ENCODE measurements at places on chromosomes 6 and 20.

GRCh38 chr6:14276667-14277404 is 159.3 kb downstream of the CD83 start:
- DNase-seq = no peak

DNA sequence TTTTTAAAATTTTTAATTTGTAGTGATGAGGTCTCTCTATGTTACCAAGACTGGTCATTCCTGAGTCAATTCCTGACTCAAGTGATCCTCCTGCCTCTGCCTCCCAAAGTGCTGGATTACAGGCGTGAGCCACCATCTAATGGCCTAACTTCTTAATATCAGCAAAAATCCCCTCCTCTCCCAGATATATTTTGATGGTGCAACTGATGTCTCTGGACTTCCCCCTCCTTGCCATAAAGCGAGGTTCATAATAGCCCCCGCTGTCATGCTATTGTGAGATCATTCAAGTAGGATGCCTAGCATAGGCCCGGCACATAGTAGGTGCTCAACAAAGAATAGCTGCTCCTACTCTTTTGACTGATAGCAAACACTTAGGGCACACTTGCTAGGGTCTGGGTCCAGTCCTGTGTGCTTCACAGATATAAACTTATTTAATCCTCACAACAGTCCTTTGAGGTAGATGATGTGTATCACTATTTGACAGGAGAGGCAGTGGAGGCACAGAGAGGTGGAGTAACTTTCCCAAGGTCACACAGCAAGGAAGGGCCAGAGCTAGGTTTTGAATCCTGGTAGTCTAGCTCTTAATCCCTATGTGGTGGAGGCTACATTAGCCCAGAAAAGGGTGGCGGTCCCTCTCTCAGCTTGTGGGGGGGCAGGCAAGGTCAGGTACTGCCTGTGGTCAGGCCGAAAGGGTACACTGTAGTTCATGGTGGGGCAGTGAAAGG is 14.6 kb downstream of the SRC start:
- DNase-seq = no peak

- no peak for DNase-seq
Observed at GRCh38 chr6:3457710-3458602, 1.1 kb upstream of the SLC22A23 start.

DNA sequence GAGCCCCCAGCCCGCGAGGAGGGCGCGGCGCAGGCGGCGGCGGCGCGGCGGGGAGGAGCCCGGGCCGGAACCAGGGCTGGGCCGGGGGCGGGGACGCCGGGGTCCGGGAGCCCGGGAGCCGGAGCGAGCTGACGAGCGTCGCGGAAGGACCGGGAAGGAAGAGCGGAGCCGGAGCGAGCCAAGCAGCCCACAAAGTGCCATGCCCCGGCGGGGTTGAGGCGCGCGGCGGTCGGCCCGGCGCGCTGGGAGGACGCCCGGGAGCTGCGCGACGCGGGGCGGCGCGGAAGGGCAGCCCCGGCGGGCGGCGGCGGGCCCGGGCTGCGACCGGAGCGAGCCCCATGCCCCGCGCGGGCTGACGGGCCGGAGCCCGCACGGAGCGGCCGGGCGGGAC is 289 bp downstream of the FOXP4 start:
- no peak for DNase-seq

DNA sequence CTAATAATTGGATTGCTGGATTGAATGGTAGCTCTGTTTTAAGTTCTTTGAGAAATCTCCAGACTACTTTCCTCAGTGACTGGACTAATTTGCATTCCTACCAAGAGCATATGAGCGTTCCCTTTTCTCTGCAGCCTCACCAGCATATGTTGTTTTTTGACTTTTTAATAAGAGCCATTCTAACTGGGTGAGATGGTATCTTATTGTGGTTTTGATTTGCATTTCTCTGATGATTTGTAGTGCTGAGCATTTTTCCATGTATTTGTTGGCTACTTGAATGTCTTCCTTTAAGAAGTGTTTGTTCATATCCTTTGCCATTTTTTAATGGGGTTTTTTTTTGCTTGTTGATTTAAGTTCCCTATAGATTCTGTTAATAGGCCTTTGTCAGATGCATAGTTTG is 94.7 kb upstream of the AHI1 start:
- no peak for DNase-seq

DNA sequence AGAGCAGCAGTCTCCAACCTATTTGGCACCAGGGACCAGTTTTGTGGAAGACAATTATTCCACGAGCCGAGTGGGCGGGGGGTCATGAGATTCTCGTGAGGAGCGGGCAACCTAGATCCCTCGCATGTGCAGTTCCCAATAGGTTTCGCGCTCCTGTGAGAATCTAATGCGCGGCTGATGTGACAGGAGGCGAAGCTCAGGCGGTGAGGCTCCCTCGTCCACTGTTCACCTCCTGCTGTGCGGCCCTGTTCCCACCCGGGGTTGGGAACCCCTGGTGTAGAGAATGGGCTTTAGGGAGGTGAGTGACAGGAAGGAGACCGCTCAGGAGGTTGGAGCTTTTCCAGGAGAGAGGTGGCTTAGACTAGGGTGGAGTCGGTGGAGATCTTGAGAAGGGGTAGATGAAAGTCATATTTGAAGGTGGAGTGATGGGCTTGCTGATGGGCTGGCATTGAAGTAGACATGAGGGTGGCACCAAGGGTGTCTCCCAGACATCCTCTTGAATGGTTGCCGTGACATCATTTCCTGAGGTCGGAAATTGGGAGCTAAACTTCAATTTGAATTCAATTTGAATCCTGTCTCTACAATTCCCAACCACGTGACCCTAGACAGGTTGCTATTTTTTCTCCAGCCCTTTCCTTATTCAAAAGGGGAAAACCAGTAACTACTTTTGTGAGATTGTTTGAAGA is 1.5 kb upstream of the RAD21L1 start:
- no peak for DNase-seq

DNA sequence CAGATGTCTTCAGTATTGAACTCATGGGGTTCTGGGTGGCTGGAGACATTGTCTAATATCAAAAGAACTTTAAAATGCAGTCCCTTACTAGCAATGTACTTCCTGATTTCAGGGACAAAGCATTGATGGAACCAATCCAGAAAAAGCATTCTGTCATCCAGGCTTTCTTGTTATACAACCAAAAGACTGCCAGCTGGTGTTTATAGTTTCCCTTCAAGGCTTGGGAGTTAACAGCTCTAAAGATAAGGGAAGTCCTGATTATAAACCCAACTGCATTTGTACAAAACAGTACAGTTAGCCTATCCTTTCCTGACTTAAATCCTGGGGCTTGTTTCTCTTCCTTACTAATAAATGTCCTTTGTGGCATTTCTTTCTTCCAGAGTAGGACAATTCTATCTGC is 160.0 kb downstream of the COL21A1 start:
- no peak for DNase-seq

GRCh38 chr20:62463651-62464424 is 12.0 kb downstream of the GATA5 start:
- DNase-seq = no peak

- DNase-seq = no peak
Observed at GRCh38 chr6:77619114-77619513, 33.7 kb upstream of the MEI4 start.
